ENCODE measurements at places on chromosomes 4 and X. TPM values are rescaled to one million over a fixed set of nuclear protein-coding genes. Genes with fewer than 3 reads are reported as not detected.

DNA sequence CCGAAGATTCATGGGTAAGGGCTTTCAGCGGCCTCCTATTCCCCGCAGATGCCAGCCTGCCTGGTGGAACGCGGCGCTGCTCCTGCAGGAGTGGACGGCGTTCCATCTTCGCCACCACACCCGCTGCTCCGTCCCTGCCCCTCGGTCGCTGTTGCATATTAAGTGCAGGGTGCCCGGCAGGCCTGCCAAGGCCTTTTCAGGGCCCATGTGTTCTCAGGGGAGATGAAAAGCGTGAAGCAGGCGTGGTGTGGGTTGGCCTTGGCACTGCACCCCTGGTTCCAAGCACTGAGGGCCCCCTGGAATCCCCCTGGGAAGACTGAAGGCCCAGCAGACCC is 52.0 kb downstream of the SORCS2 start:
- no peak for DNase-seq

- no peak for DNase-seq
Observed at GRCh38 chrX:13110433-13111324, 66.3 kb upstream of the FAM9C start.

- no peak for DNase-seq
Observed at GRCh38 chr4:184397516-184398163, 76.7 kb downstream of the IRF2 start.

- DNase-seq, result no peak
Observed at GRCh38 chr4:7073526-7074390, 5.9 kb upstream of the GRPEL1 start.

DNA sequence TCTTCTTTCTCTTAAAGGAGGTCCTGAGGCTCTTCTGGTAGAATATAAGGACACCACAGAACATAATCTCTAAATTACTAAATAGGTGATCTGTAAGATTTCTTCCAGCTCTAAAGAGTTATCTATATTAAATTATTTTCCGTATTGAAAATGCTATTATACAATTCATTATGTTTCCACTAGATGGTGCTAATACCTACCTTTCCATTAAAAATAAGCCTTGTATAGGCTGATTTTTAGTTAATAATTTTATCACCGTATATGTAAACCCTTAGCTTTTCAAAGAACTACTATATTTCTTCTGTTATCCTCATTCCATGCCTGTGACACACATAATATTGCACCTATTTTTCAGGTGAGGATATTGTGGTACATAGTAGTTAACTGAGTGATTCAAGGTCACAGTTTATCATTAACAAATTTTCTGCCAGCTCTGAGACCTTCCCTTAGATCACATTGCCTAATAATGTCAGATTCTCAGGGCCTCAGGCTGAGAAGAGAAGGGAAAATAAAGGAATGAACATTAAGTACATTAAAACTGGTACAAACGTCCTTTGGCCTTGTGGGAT is 138.8 kb downstream of the TEX11 start:
- DNase-seq, result no peak

DNA sequence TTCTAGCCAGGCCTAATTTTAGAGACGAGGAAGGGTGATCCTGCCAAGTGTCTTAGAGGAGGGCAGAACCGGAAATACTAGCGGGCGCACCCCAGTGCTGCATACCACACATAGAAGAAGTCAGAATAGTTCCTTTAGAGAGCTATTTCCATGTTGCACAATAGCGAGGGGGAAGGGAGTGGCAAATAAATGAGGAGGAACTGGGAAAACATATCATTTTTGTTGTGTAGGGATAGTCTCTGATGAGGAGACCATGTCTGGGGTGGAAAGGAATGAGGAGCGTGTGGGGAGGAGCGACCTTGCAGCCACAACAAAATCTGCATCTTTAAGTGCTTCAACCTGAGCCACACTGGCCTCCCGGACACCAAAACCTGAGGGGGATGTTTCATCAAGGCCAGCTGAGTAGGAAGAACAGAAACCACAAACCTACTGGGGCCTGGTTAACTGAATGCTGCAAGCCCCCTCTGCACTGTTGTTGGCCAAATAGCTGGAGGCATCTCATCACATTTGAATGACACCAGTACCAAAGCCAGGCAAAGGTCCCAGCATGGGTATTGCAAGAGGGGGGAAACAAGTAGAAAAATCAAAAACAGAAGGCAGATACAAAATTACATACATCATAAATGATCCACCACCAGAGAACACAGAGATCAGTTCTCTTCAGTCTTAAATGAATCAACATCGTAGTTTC is 26.7 kb upstream of the C1QTNF7 start:
- DNase-seq, result no peak

- DNase-seq, result no peak
Observed at GRCh38 chr4:44842531-44842930, 116.2 kb upstream of the GNPDA2 start.

DNA sequence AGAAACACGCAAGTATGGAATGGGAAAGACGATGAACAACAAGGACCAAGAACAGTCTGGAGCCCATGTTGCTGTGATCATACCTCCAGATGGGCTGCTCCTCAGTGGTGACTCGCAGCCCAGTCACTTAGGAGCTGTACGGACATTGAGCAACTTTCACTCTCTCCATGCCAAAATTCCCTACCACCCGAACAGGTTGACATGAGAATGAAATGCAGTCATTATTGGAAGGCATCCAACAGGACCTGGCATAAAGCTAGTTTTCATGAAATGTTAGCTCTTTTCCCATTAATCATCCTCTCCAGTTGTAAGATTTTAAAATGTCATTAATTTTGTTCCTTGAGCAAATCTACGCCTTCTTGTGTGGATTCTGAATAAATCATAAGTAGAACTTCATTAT is 82.7 kb upstream of the GPM6B start:
- no peak for DNase-seq

DNA sequence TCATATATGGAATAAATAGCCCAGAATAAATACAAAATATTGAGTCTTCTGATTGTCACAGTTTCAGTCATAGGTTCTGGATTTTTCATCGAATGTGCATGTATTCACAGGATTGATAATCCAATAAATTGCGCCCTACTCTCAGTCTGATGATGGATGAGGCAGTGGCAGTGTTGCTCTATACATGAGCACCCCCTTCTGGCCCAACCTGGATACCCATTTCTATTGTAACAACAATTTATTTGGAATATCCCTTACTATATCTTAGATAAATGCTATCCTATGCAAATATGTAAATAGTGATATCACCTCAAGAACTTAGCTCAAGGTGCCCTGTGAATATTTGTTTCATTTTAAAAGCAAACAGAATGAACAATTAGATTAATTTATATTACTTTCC is 733.7 kb upstream of the PABPC4L start:
- no peak for DNase-seq

GRCh38 chr4:52910115-52910514 is 48.0 kb downstream of the RASL11B start:
- no peak for DNase-seq

GRCh38 chr4:16418814-16419213 is 192.5 kb upstream of the TAPT1 start:
- DNase-seq, result no peak

DNA sequence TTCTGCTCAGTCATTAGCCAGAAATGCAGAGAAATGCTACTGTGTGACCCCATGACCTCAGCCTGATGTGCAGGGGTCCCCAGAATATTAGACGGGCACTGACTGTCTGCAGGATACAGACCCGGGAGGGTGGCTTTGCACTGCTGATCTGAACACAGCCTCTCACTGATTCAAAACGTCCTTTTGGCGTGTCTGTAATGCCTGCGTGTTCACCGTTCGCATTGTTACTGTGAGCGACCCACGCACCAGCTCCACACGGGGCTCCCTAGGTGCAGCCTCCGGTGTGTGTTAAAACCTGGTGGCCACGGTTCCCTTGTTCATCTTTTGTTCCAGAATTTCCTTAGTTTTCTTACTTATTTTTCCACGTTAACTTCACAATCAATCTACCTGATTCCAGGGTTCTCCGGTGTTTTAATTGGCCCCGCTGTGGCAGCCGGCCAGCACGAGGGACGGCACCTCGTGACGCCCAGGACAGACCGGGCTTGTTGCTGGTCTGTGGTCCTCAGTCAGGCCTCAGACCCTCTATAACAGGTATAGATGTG is 32.0 kb upstream of the SPON2 start:
- DNase-seq, result no peak

GRCh38 chr4:82371497-82371896 is 2.3 kb downstream of the HNRNPD start:
- no peak for DNase-seq

DNA sequence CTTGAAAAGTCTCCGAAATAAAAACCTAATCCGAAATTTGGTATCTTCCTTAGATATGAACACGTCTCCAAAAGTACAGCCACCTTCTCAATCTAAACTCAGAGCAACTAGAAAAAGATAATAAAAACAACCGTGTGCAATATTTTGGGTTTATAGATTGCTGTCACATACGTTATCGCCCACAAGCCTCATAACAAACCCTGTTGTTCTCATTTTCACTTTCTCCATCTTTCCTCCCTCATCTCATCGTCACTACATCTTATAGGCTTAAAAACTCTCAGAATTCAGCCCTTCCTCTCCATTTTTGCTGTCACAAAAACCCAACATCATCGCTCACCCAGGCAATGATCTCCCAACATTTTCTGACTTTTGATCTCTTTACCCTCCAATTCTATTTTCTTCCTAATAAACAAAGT is 448 bp upstream of the SCFD2 start:
- DNase-seq, result no peak

DNA sequence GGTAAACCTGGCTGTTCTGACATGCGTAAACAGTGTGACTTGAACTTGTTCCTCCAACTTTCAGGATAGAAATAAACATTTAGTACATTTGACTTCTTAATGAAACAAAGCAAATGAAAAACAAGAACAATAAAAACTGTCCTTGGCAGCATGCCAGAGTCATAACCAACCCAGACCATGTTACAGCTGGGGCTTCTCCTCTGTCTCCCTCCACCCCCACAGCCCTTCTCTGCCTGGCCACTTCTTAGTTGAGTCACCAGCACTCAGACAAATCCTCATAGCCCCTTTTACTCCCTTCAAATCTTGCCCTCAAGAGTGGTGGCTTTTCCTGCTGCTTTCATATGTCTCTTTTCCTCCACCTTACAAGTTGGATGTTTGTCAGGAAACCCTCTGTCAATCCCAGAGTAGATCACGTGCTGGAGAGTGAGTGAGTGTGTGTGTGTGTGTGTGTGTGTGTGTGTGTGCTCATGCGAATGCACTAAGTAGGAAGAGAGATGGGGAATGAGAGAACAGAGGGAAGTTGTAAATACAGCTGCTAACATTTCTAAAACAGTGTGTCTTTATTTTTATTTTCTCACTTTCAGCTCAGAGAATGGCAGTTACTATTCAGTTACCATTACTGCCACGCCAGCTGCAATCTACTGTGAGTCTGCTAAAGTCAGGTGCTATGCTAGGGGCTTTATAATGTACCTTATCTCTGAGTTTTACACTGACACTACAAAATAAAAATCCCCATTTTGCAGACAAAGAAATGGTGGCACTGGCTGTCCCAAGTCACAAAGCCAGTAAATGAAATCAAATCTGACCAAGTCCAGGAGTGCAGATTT is 15.0 kb downstream of the SCARB2 start:
- no peak for DNase-seq

DNA sequence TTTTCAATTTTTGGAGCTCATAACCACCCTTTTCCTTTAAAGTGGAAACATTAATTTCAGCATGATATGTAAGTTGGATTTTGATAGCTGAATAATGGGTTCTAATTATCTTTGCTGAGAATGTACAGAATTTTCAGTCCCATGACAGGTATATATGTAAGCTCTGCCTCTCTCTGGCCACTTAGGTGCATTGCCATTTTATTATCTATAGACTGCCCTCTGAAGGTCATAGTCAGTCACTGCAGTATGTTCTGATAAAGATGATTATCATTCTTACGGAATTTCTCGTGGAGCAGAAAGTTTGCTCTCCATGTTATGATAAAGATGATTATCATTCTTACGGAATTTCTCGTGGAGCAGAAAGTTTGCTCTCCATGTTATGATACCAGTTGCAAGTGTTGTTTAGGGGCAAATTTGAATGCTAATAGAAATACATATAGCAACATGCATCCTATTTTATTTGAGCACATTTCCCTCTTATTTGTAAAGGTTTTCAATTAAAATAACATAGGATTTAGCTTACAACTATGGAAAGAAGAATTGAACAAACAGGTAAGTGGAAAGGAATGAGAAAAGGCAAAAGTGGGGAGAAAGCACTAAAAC is 10.4 kb downstream of the AFP start:
- no peak for DNase-seq

DNA sequence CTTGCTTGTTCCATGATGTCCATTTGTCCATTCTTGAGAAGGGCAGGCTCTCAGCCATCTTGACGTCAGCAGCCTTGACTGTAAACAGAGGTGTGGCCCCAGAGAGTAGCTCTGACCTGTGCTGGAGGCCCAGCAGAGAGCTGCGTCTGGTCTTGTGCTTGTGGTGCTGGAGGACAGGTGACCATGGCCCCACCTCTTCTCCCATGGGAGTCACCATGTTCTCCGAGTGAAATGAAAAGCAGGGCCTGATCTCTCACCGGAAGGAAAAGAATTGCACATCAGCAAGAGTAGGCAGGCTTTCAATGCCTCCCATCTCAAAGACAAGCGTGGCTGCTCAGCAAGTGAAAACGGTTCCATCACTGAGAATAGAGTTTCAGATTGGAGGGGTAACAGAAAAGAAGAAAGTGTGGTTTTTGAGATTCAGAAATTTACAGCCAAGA is 11.5 kb downstream of the PARM1 start:
- no peak for DNase-seq

GRCh38 chr4:138756519-138756918 is 259.1 kb upstream of the NOCT start:
- no peak for DNase-seq

DNA sequence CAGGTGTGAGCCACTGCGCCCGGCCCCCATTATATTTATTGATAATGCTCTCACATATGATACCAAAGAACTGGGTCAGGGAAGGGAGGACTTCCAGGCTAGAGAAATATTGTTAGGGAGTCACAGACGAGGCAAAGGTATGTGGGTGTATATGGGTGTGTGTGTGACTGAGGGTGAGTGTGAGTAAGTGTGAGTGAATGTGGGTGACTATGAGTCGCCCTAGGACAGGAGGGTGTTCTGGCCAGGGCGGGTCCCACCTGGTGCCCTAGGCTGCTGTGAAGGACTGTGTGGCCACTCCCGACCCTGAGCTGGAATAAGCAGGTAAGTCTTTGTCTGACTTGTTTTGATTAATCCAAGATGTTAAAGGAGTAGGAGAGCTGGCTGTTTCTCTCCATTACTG is 34.4 kb downstream of the RWDD4 start:
- no peak for DNase-seq

DNA sequence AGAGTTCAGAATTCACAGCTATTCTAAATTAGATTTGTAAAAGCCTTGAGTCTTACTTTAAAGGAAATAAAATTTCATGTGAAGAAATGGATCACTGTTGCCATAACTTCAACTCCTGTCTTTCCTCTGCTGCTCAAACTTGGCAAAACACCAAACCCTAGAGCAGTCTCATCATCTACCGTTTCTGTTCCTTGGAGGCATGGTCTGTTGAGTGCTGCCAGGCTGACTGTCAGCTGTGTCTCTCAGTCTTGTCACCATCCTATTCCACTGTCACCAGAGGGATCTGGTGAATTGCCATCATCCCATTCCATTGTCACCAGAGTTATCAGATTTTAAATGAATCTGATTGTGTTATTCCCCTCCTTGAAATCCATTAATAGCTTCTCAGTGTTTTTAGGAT is 55.6 kb downstream of the STIM2 start:
- no peak for DNase-seq

DKK2 gene
- 2.9 TPM for total RNA-seq

EFHC2 gene
- total RNA-seq, result 2.0 TPM

TMEM35A gene
- total RNA-seq, result 98.2 TPM

HSFX3 gene
- total RNA-seq, result not detected

GABRE gene
- 0.82 TPM for total RNA-seq

AMMECR1 gene
- total RNA-seq, result 2.9 TPM

CD38 gene
- total RNA-seq, result 1.6 TPM

MAP7D2 gene
- 11.4 TPM for total RNA-seq

PRRG3 gene
- total RNA-seq, result 6.1 TPM

All from frontal cortex (tissue), 4 donors.